NCI-H226 (cell line): ENCODE measurements at places on chromosomes 2 and 18.
A peak's percentile ranks its signal among the peaks of the same experiment; 100 is the strongest.

- DNase-seq = no peak
These were observed 2.1 kb downstream of the NDC80 start for GRCh38 chr18:2573408-2573807.

GRCh38 chr18:28177828-28178635 lies 1.1 kb upstream of the CDH2 start:
- DNase-seq = peak; percentile 89

DNA sequence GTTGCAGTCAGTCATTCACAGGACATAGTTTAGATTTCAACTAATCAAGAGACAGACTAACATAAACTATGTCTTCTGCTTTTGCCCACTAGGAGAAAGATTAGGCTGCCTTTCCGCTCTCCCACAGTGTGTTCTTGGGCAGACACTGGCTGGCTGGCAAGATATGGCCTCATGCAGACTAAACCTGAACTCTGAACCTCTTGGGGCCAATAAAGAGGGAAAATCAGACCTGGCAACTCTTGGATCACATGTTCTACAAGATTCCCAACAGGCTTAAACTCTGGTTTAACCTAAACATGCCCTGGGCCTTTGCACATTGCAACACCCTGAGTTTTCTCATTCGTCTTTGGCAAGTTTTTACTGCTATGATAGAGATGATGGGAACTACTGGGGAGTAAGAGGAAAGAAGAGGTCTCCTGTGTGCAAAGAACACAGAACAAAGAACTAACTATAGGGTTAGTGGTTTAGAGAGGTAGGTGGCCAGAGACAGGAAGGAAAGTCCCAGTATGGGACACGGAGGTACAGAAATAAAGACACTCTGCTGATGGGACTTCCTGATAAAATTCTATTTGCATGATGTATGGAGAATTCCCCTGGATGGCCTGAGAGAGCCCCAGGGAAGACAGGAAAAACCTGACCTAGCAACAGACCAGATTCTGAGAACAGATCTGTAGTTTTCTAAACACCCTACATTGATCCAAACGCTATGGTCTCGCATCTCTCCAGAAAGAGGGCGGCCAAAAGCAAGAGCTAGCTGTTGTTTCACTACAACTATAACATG lies 2.0 kb upstream of the ATRAID start:
- DNase-seq = no peak

- DNase-seq = no peak
These were observed 170.1 kb downstream of the MAP2 start for GRCh38 chr2:209593930-209594329.

DNA sequence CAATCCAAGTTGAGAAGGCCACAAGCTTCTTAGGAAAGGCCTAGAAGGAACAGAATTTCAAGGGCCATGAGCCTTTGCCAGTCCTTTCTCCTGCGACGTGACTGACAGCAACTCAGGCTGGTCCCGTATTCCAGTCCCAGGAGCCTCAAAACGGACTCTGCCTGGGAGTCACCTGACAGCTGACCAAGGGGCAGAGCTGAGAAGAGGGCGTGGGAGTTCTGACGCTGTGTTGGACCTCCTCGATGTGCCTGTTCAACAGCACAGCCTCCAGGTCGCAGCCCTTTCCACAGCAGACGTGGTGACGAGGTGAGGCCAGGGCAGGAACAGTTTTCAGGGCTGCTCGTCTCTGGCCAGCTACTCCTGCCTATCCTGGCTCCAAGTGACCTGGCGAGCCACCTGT lies 37.6 kb downstream of the CENPO start:
- no peak for DNase-seq

DNA sequence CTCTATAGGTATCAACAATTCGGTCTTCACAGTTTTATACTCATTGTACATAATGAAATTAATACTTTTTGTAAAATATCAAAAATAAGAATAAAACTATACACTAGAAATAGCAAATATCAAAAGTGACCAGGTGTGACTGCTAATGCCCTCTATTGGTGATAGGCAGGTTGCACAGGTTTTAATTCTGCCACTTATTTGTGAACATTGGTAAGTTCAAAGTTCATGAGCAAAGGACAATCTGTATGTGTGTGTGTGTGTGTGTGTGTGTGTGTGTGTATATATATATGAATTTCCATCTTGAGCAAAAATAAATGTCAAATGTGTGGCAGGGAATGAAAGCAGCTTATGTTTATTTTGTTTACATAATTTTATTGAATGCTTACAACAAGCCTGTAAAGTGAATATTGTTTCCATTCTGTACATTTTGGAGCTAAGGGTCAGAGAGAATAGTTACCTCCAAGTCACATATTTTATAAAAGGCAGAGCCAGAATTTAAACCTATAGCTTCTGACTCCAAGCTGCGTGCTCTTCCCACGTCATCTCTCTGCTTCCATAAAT lies 537.4 kb downstream of the CPS1 start:
- DNase-seq = no peak

DNA sequence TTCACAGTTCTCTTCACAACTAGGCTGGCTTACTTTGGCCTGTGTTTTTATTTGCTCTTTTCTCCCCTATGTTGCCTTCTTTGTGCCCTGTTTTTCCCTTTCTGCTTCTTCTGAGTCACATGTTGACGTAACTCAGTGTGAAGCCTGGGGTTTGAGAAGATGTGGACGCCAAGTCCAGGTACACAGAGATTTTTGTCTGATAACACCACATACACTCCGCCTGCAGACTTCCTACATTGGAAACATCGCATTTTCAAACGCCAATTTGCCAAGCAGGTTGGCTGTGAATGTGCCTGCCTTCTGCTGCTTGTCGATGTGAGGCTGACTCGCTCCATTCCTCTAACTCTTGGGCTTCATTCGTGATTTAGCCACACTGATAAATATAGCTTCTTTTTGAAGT lies 62.6 kb upstream of the FN1 start:
- DNase-seq = no peak

GRCh38 chr2:39524061-39524460 lies 87.0 kb upstream of the MAP4K3 start:
- DNase-seq = peak; percentile 84

DNA sequence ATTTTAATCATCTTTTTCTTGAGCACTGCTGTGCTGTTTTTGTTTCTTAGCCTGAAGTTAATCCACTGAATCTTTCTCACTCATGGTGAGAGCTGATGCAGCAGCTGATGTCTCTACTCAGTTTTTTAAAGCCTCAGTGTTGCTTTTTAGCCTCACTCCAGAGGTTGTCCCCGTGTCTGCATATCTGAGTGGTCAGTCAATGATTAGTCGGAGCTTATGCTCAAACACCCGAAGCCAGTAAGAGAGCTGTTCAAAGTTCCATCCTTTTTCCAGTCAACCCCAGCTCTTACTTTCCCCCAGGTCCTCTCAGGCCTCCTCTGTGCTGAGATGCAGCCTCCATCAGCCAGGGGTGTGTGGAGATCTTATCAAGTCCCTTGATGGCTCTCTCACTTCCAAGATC lies 81.1 kb downstream of the MBOAT2 start:
- DNase-seq = no peak

DNA sequence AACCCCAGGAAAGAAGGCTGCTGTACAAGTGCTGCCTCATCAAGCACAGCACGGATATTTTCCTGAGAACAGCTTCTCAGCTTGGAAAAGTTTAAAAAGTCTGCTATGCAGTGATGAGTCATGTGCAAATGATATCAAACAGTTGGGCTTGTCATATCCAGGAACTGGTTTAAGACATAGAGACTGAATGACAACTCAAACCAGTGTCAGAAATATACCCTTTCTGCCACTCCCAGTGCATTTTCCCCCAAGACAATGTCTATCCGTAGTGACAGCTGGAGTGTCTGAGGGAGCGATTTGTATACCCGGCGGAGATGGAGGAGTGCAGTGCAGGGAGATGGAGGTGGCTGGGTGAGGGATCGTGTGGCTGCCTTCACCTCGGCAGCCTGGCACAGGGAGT lies 28.2 kb downstream of the SOX11 start:
- DNase-seq = no peak

DNA sequence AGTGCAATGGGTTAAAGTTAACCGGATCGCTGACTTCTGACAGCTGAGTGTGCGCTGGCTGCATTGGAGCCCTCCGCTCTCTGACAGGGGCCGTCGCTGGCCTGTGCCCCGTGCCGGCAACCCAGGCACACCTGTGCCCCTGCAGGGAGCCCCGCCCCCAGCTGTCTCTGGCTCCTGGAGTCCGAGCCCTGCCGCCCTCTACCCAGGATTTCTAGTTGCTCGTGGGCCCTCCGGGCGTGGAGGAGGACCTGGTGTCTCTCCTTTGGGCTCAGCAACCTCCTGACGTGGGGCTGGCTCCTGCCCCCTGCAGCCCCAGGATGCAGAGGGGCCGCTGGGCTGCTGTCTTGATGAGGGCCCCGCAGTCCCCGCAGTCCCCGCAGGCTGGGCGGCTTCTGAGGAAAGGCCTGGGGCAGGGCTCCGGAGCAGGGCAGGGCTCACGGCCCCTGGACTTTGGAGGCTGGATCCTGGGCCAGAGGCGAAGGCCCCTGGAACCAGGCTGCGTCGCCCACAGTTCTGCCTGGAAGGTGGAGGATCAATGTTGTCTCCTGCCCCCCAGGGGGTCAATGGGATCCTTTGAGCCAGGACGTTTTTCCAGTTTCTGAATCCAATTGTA lies 172.8 kb downstream of the RNF144A start:
- DNase-seq = no peak

- DNase-seq = peak; percentile 28
These were observed 415.7 kb upstream of the FIGN start for GRCh38 chr2:164151522-164151921.

- no peak for DNase-seq
These were observed 40.1 kb upstream of the SOS1 start for GRCh38 chr2:39160982-39161381.

DNA sequence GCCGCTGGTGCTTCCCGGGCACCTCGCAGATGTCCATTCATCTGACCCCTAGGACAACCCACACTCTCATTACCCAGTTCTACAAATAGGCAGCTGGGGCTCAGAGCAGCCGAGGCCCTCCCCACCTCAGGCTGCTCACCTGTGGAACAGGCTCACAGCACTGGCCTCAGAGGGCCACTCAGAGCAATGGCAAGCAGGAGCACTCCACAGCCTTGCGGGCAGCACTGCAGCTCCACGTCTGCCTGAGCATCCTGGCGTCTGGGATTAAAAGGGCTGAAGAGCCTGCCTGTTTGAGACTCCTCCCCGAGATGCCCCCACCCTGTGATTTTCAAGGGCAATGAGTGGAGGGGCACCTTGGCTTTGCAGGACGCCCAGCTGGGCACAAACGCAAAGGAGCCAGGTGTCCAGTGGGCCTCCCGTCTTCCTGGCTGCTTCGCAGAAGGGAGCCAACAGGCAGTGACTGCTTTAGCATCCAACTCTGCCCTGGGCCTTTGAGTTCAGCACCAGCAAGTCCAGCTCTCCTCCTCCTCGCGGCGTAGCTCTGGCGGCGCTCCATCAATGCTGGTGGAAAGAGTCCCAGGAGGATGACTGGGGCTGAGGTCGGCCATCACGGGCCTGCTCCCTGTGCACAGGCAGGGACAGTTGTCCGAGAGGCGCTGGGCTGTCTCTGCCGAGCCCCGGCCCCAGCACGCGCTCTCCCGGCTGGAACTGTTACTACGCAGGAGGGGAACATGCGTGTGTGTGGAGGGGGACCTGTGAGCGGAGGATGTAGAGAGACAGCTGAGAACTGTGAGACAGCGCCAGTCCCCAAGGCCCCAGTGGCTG lies 297.2 kb downstream of the NDUFA10 start:
- no peak for DNase-seq

GRCh38 chr2:148479398-148479797 lies 165.2 kb upstream of the EPC2 start:
- no peak for DNase-seq

GRCh38 chr2:136990316-136990715 lies 225.0 kb downstream of the THSD7B start:
- no peak for DNase-seq

DNA sequence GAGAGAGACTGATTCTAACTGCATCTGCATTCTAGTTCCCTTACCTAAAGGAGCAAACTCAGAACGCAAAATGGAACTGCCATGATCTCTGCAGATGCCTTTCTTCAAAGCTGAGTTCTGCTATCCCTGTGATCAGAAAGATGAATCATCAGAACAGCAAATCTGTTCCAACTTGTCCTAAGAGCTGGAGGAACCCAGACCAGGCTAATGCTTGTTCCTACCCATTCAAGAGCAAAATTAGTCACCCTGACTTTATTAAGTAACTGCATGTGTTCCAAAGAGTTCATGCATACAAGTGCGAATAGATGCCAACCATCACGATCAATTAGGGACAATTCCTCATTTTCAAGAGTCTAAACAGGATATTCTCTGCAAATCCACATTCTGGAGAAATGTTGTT lies 46.5 kb downstream of the MBP start:
- DNase-seq = no peak

- DNase-seq = no peak
These were observed 86.4 kb downstream of the XRCC5 start for GRCh38 chr2:216195565-216196029.

DNA sequence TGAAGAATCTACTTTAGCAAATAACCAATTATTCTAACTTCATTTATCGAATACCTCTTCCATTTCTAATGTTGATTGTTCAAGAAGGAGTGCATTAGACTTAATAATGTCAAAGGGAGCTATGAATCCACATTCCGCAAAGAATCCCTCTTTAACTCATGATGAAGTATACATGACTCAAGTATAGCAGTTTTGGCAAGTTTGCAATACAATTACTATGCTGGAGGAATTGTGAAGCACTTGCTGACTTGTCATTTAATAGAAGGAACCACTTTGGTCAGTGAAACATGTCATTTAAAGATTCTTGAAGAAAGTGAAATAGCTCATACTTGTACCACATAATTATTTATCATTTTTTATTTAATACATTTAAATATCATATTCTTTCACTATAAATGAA lies 125.1 kb downstream of the SLC39A10 start:
- no peak for DNase-seq

DNA sequence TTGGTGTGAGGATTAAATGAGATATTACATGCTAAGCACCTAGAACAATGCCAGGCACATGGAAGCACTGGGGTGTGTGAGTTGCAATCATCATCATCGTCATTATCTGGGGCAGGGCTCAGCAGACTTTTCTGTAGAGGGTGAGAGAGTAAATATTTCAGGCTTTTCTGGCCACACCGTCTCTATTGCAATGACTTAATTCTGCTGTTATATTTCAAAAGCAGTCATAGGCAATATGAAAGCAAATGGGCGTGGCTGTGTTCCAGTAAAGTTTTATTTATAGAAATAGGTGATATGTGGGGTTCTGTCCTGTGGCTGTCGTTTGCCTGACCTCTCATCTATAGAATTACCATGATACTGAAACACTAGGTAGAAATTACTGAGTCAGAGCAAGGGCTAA lies 60.6 kb downstream of the IL1R2 start:
- DNase-seq = no peak
